ENCODE measurements at places on chromosomes 1 and 21. TPM values are rescaled to one million over a fixed set of nuclear protein-coding genes. Genes with fewer than 3 reads are reported as not detected.

The NR5A2 gene
- 2.2 TPM for polyA plus RNA-seq

The GUCA2B gene
- not detected for polyA plus RNA-seq

The C1QB gene
- polyA plus RNA-seq, result 9.2 TPM

The AKR7A3 gene
- 1.0 TPM for polyA plus RNA-seq

The AMY2A gene
- polyA plus RNA-seq, result not detected

The SELE gene
- polyA plus RNA-seq, result 0.46 TPM

The DLGAP3 gene
- polyA plus RNA-seq, result 3.0 TPM

The ZBTB8A gene
- 19.2 TPM for polyA plus RNA-seq

The NTPCR gene
- 80.6 TPM for polyA plus RNA-seq

The TEKT2 gene
- 10.5 TPM for polyA plus RNA-seq

The THAP3 gene
- polyA plus RNA-seq, result 22.8 TPM

The HES3 gene
- not detected for polyA plus RNA-seq

The GNG4 gene
- 4.6 TPM for polyA plus RNA-seq

The SPRR1B gene
- polyA plus RNA-seq, result not detected

The COL24A1 gene
- polyA plus RNA-seq, result 1.8 TPM
